Iris pigment epithelial cell (primary cell): ENCODE measurements at places on chromosomes 1 and 21.

DNA sequence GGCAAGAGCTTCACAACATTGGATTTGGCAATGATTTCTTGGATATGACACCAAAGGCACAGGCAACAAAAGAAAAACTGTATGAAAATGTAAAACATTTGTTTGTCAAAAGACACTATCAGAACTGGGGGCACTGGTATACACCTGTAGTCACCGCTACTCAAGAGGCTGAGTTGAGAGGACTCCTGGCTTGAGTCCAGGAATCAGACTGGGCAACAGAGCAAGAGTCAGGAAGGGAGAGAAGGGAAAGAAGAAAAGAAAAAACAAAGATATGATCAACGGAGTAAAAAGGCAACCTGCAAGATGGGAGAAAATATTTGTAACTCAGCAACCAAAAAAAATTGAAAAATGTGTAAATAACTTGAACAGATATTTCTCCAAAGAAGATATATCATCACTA, 6.0 kb upstream of the TUT4 start:
- no peak for DNase-seq

GRCh38 chr1:177948336-177948972, 21.4 kb downstream of the SEC16B start:
- DNase-seq = peak; percentile 70

DNA sequence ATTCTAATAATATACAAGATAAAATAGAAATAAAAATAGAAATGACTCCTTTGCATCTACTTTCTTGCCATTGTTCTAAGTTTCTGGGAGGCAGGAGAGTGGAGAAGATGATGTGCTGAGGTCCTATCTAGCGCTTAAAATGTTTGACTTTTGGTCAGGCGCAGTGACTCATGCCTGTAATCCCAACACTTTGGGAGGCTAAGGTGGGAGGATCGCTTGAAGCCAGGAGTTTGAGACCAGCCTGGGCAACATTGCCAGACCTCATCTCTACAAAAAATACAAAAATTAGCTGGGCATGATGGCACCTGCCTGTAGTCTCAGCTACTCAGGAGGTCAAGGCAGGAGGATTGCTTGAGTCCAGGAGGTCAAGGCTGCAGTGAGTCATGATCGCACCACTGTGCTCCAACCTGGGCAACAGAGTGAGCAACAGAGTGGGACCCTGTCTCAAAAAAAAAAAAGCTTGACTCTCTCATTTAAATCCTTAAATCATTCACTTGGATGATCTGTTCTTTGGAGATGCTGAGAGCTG, 24.2 kb upstream of the SLC45A1 start:
- no peak for DNase-seq

GRCh38 chr1:174157157-174157806, 2.0 kb upstream of the RABGAP1L start:
- DNase-seq = no peak

GRCh38 chr1:14945132-14946010, 208.2 kb upstream of the TMEM51 start:
- DNase-seq = peak; percentile 90

- DNase-seq = peak; percentile 20
Observed at GRCh38 chr1:153698923-153699714, 20.6 kb downstream of the NPR1 start.
